ENCODE measurements at places on chromosomes 5 and 9.
A peak's percentile ranks its signal among the peaks of the same experiment; 100 is the strongest.

GRCh38 chr5:133510634-133511262 is 101.6 kb downstream of the FSTL4 start:
- no peak for DNase-seq
- H3K36me3 ChIP-seq, result no peaks in the 10 kb centered on the region
- H3K27me3 ChIP-seq, result no peaks in the 10 kb centered on the region
- H3K27ac ChIP-seq, result no peak overlapping the region
- H3K4me3 ChIP-seq, result no peak overlapping the region

- H3K27me3 ChIP-seq, result no peaks in the 10 kb centered on the region
- DNase-seq, result no peak
- H3K36me3 ChIP-seq, result no peaks in the 10 kb centered on the region
- no peaks in the 10 kb centered on the region for H3K4me1 ChIP-seq
These were observed 110.4 kb upstream of the LIFR start for GRCh38 chr5:38666668-38667498.

GRCh38 chr9:86771941-86772634 is 175.2 kb downstream of the GAS1 start:
- no peak overlapping the region for H3K4me3 ChIP-seq
- no peaks in the 10 kb centered on the region for H3K36me3 ChIP-seq
- DNase-seq, result no peak
- H3K27ac ChIP-seq, result no peak overlapping the region

DNA sequence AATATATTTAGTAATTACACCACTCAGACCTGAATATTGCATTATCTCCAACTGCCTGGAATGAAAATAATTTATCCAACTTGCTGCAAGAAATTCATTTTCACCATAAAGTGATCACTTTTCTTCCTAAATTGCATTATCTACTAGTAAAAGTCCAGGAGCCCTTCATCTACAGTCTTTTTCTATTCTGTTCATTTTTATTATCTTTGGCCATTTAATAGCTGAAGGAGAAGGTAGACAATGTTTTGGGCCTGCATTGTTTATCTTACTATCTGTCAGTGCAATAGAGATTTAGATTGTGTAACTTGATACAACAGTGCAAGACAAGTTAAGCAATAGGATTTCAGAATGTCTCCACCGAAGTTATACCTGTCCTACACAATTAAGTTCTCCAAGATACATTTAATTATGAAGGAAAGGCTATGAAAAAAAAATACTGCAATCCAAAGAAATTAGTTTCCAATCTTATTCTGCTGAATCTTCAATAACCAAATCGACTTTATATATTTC is 1339.7 kb upstream of the CDH6 start:
- H3K4me3 ChIP-seq, result no peak overlapping the region
- no peaks in the 10 kb centered on the region for H3K4me1 ChIP-seq
- H3K27me3 ChIP-seq, result no peaks in the 10 kb centered on the region
- H3K27ac ChIP-seq, result no peak overlapping the region
- H3K36me3 ChIP-seq, result no peaks in the 10 kb centered on the region

- no peak overlapping the region for H3K27ac ChIP-seq
- H3K27me3 ChIP-seq, result peaks cover 8% of the 10 kb centered on the region
These were observed 40.4 kb upstream of the FLT4 start for GRCh38 chr5:180689775-180690174.

GRCh38 chr9:130634191-130634768 is 30.1 kb upstream of the PRDM12 start:
- DNase-seq, result no peak
- no peaks in the 10 kb centered on the region for H3K4me1 ChIP-seq
- no peak overlapping the region for H3K27ac ChIP-seq

- H3K27me3 ChIP-seq, result no peaks in the 10 kb centered on the region
- no peak overlapping the region for H3K27ac ChIP-seq
- H3K4me1 ChIP-seq, result peaks cover 13% of the 10 kb centered on the region
- no peak for DNase-seq
- no peaks in the 10 kb centered on the region for H3K36me3 ChIP-seq
- H3K4me3 ChIP-seq, result no peak overlapping the region
These were observed 5.7 kb upstream of the LARP1 start for GRCh38 chr5:154749491-154749890.

- no peaks in the 10 kb centered on the region for H3K4me1 ChIP-seq
- H3K27ac ChIP-seq, result no peak overlapping the region
- no peak for DNase-seq
- H3K36me3 ChIP-seq, result no peaks in the 10 kb centered on the region
- H3K27me3 ChIP-seq, result no peaks in the 10 kb centered on the region
These were observed 8.5 kb downstream of the PANK3 start for GRCh38 chr5:168570490-168571328.

DNA sequence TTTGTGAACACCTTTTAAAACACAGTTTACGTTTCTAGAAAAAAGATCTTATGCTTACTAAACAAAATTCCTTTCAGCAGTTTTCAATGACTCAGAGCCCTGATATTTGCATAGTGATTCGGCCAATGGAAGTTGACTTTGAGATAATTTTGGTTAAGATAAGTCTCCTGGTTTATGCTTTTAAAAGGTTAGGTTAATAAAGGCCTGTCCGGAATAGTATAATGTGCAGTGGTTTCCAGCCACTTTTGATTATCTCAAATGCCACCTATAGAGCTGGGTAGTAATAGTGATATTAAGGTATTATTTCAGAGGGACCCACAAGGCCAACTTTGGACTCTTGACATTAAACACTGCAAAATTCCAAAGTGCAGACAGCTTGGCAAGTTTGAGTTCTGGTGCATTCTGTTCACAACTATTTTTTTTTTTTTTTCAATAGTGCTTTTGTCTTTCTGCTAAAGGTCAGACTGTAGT is 86.1 kb downstream of the F2RL2 start:
- no peak for DNase-seq
- H3K4me3 ChIP-seq, result no peak overlapping the region
- H3K36me3 ChIP-seq, result no peaks in the 10 kb centered on the region
- H3K27me3 ChIP-seq, result no peaks in the 10 kb centered on the region
- no peaks in the 10 kb centered on the region for H3K4me1 ChIP-seq

DNA sequence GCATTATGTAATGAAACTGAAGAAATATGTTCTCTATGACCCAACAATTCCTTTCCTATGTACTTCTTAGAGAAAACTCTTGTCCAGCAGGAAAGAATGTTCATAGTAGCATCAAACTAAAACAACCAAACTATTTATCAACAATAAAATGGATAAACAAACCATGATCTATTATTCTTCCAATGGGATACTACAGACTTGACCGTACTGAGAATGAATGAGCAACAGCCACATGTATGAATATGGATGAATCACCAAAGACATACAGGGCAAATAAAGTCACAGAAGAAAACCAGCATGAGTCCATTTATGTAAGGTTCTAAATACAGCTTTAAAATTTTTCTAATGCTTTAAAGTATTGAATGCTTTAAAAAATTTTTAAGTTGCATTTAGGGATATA is 73.6 kb upstream of the SUSD1 start:
- H3K27ac ChIP-seq, result no peak overlapping the region
- H3K4me3 ChIP-seq, result no peak overlapping the region
- no peaks in the 10 kb centered on the region for H3K36me3 ChIP-seq
- no peaks in the 10 kb centered on the region for H3K4me1 ChIP-seq

GRCh38 chr5:127647361-127647958 is 1.4 kb upstream of the CTXN3 start:
- H3K27me3 ChIP-seq, result no peaks in the 10 kb centered on the region
- DNase-seq, result peak; percentile 48
- H3K4me3 ChIP-seq, result no peak overlapping the region

DNA sequence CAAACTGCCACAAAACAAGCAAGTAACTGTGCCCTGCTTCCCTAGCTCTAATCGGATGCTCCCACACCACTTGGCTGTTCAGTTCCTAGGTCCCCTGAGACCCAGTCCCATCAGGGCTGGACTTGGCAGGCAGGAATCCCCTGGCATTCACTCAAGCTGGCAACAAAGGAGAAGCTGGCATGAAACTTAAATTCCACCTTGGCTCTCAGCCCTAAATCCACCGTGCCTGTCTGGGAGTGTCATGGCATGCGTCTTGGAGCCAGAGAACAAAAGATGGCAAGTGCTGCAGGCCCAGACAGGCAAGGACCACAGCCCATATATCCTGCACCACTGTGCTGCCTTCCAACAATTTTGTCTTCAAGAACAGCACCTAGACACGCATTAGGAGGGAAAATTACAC is 38.2 kb downstream of the ETF1 start:
- H3K4me1 ChIP-seq, result peaks cover 3% of the 10 kb centered on the region
- H3K4me3 ChIP-seq, result no peak overlapping the region
- H3K27me3 ChIP-seq, result no peaks in the 10 kb centered on the region
- peak; percentile 84 for DNase-seq
- H3K36me3 ChIP-seq, result no peaks in the 10 kb centered on the region

GRCh38 chr5:139653616-139654015 is 5.5 kb downstream of the CXXC5 start:
- DNase-seq, result no peak
- peaks cover 68% of the 10 kb centered on the region for H3K4me1 ChIP-seq
- H3K27me3 ChIP-seq, result no peaks in the 10 kb centered on the region
- no peaks in the 10 kb centered on the region for H3K36me3 ChIP-seq
- H3K4me3 ChIP-seq, result no peak overlapping the region

DNA sequence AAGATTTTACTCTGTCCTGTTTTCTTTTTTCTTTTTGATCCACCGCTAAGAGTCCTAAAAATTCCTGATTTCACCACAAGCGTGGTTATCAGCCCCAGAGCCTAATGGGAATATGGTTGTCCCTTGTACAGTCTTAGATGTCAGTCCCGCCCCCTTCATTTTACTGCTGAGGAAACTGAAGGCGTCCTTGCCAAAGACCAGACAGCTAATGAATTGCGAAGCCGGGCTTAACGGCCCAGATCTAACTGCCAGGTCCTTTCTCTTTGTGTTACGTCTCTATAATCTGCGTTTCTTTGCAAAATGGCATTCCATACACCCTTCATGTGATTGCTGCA is 497 bp downstream of the NSA2 start:
- H3K4me3 ChIP-seq, result peak overlapping the region; percentile 82
- H3K27ac ChIP-seq, result peak overlapping the region; percentile 79
- DNase-seq, result no peak
- H3K36me3 ChIP-seq, result no peaks in the 10 kb centered on the region

All from breast epithelium (tissue), 4 donors.